ENCODE measurements at places on chromosomes 11 and 22. TPM values are rescaled to one million over a fixed set of nuclear protein-coding genes. Genes with fewer than 3 reads are reported as not detected.
A peak's percentile ranks its signal among the peaks of the same experiment; 100 is the strongest.

- DNase-seq: no peak
Observed at GRCh38 chr11:72423840-72424239, 10.5 kb downstream of the CLPB start.

DNA sequence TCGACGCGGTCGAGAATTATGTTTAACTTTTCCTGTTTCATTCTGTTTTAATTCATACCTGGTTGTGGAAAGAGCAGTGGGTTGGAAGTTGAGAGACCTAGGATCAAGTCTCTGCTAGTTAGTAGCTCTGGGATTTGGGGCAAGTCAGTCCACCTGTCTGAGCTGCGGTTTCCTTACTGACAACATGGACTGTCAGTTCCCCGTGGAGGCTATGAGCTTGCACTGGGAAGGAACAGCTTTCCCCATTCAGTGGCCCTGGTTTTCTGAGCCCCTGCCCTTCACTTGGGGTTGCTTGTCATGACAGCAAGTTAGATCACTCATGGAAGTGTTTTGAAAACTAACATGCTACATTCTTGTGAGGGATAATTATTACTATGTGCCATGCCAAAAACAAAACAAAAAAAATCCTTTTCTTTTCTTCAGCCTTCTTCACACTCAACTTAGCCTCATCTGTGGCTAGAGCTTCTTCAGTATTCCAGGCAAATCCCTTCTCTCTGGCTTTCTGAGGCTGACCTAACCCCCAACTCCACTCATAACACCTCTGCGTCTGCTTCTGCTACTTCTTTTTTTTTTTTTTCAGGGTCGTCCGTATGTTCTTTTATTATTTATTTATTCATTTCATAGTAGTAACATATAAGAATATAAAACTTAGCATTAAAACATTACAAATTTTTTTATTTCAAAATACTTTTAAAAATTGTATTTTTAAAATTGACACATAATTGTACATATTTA, 43.0 kb upstream of the ZBED5 start:
- DNase-seq: no peak

Gene OTOG
- total RNA-seq: not detected

DNA sequence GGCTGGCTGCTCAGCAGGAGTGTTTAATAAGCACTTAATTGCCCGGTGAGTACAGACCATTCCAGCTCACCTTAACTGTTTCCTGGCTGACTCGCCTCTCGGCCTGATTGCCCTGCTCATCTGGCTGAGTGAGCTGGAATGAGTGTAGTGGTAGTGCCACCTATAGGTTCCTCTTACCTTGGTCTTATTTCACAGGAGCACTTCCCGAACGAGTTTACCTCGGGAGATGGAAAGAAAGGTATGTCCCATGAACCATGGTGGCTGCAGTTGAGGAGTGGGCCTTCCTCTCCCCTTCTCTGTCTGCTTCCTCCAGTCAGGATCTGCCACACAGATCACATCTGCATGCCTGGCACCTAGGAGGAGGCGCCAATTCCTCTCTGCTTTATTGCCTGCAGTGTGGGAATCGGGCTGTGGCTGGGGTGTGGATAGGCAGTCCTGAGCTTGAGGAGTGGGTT, 26.7 kb downstream of the UPB1 start:
- no peak for DNase-seq

DNA sequence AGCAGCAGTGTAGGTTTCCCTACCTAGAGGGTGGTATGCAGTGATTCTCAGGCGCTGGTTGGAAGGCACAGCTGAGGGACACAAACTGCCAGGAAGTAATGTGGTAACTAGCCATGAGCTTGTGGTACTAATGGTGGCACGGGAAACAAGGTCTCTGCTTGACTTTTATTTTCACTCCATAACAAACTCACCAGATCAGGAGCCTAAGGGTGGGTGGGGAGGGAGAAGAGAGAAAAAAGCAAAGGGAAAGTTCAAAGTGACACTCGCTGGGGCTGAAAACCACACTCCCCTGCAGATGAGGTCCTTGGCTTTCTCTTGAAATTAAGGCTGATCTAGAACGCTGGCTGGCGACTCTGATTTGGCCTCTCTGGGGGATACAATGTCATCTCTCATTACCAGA, 22.0 kb downstream of the TRAF6 start:
- DNase-seq: no peak

- no peak for DNase-seq
Observed at GRCh38 chr11:65403607-65404121, 17.2 kb downstream of the FRMD8 start.

Gene TUT1
- 12.3 TPM for total RNA-seq

- DNase-seq: no peak
Observed at GRCh38 chr11:28965819-28966218, 857.6 kb downstream of the METTL15 start.

GRCh38 chr11:1827931-1828330, 6.9 kb upstream of the SYT8 start:
- DNase-seq: peak; percentile 21

Gene OR56A1
- total RNA-seq: not detected

DNA sequence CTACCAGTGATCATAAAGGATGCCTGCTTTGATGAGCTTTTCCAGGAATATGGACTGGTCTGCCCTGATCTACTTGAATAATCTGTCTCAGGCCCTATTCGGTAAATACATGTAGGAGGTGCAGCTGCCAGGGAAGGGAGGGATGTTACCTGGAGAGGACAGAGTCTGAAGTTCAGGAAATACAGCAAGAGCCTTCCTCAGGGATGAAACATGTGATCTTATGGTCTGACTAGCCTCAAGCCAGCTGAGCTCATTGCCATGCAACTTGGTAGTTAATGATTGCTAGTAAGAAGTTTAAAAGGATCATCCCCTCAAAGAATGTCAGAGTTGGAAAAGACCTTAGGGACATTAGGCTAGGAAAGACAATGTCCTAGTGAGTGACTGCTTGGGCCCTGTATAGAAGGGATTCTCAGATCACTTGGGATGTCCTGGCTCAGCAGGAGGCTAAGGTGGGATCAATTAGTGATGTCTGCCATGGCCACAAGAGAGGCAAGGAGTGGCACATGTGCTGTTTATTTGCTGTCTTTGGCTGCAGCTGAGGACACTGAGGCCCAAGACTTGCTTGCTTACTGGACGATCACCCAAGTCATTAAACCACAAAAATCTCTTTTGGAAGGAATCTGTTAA, 18.5 kb downstream of the PTPRJ start:
- no peak for DNase-seq
